ENCODE measurements at places on chromosomes 2 and 18.

- DNase-seq: no peak
Observed at GRCh38 chr18:32095900-32096229, 4.2 kb downstream of the RNF138 start.

DNA sequence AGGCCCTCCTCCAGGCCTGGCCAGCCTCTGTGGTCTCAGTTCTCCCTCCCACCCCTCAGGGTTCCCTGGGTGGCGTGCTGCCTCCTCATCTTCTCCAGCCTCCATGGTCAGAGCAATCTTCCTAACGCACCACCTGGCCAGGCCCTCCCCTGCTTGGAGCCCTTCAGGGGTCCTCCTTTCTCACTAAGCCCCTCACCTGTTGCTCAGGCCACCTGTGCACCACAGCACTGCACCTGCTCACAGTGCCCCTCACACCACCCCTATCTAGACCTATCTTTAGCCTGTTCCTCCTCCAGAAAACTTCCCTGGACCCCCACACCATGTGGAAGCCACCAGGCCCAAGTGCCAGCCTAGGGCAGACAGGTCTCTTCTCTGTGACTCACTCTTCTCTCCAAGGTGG is 267.1 kb downstream of the ATAD2B start:
- no peak for DNase-seq

- DNase-seq: no peak
Observed at GRCh38 chr18:74152270-74152669, 3.9 kb downstream of the TIMM21 start.

DNA sequence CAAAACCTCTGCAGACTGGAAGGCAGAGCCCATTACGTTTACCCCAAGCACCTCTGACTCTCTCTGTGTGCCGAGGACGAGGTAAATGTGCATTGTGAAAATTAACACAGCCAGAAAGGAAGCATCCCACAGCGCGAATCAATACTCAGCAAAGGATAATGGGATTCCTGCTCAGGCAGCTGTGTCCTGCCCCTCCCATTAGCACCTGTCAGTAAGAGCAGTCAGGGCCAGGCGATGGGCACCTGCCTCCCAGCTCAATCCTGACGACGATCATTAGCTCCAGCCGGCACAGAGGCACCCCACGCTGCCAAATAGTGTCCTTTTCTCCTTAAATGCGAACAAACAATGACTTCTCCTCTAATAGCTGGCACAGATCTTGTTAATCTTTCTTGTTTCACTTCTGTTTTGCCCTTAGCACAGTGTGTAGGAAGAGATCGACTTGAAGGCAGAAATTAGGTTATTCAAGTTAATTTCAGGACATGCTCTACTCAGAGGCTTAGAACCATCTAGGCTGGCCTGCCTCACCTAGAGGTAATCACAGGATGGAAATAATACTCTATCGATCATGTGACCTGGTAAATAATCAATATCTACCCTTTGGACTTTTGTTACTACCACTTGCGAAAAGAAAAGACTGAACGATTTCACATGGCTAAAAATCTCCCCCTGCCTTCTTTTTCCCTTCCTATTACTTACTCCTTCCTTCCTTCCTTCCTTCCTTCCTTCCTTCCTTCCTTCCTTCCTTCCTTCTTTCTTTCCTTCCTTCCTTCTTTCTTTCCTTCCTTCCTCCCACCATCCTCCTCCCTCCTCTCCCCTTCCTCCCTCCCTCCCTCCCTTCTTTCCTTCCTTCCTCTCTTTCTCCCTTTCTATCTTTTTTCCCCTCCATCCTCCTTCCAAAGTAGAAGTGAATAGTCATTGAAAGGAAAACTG is 487.9 kb upstream of the ID2 start:
- DNase-seq: no peak

DNA sequence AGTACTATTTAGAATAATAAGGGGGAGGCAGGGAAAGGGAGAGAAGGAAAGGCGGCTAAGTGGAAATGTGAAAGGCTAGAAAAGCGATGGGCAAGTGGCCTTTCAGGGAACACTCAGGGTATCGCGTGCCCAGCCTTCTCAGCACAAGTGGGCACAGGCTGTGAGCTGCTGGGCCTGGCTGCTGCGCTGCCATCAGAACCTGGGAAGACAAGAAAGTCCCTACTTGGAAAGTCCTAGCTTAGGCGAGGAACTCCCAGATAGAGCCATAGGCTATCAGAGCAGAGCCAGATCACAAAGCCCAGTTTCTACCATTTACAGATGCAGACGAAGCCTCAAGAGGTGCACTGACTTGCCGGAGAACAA is 9.8 kb upstream of the FZD7 start:
- no peak for DNase-seq

- DNase-seq: no peak
Observed at GRCh38 chr2:226608451-226608850, 191.2 kb downstream of the IRS1 start.

DNA sequence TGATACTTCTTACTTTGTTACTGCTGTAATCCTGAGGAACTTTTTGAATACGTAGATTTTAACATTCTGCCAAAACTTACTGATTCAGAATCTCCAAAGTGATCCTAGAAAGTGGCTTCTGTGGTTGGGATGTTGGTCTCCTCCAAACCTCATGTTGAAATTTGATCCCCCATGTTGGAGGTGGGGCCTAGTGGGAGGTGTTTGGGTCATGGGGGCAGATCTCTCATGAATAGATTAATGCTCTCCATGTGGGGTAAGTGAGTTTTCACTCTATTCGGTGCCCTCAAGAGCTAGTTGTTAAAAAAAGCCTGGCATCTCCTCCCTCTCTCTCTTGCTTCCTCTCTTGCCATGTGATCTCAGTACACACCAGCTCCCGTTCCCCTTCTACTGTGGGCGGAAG is 329.9 kb downstream of the HRH4 start:
- no peak for DNase-seq

All from hematopoietic multipotent progenitor cell treated with erythropoietin and hydrocortisone succinate and interleukin-3 and kit ligand, for 6 days (in vitro differentiated cells).